ENCODE measurements at places on chromosomes 7 and 10. TPM values are rescaled to one million over a fixed set of nuclear protein-coding genes. Genes with fewer than 3 reads are reported as not detected.

Gene PPP1R17
- 2.5 TPM for total RNA-seq

Gene LIPK
- total RNA-seq = not detected

Gene SMKR1
- total RNA-seq = 1.2 TPM

Gene DPYSL4
- 15.2 TPM for total RNA-seq

Gene BMPER
- 0.69 TPM for total RNA-seq

Gene NACAD
- total RNA-seq = 6.4 TPM

Gene PGAM2
- total RNA-seq = 1.4 TPM

Gene SYT15B
- total RNA-seq = not detected

Gene ARHGEF35
- total RNA-seq = 14.2 TPM

GRCh38 chr10:100653957-100654781, 91.2 kb upstream of the PAX2 start:
- DNase-seq = no peak
- H3K27ac ChIP-seq = no peak overlapping the region
- peaks cover 69% of the 10 kb centered on the region for H3K27me3 ChIP-seq
- no peaks in the 10 kb centered on the region for H3K36me3 ChIP-seq

- peaks cover 9% of the 10 kb centered on the region for H3K4me1 ChIP-seq
- H3K27ac ChIP-seq = peak overlapping the region; percentile 90
- H3K36me3 ChIP-seq = no peaks in the 10 kb centered on the region
- H3K4me3 ChIP-seq = peak overlapping the region; percentile 88
- no peak for DNase-seq
- H3K27me3 ChIP-seq = no peaks in the 10 kb centered on the region
Measured at GRCh38 chr7:139358541-139359365, 941 bp upstream of the LUC7L2 start.

DNA sequence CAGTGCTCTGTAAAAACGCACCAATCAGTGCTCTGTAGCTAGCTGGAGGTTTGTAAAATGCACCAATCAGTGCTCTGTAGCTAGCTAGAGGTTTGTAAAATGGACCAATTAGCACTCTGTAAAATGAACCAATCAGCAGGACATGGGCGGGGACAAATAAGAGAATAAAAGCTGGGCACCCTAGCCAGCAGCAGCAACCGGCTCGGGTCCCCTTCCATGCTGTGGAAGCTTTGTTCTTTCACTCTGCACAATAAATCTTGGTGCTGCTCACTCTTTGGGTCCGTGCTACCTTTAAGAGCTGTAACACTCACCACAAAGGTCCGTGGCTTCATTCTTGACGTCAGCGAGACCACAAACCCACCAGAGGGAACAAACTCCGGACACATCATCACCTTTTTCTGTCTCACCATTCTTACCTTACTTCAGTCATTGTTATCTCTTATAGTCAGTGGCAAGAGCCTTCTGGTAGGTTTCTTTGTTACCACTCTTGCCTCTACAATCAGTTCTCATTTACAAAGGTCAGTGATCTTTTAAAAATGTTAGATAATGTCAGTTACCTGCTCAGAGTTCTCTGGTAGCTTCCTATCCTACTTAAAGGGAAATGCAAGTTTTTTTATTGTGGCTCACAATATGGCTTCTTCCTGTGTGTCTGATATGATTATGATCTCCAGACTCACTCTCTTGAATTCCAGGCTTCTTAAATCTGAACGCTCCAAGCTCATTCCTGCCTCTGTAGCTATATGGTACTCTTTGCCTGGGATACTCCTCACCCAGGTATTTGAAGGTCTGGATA, 4.5 kb downstream of the STAM start:
- H3K4me3 ChIP-seq = no peak overlapping the region
- no peak for DNase-seq
- H3K4me1 ChIP-seq = peaks cover 13% of the 10 kb centered on the region
- H3K27me3 ChIP-seq = no peaks in the 10 kb centered on the region
- no peaks in the 10 kb centered on the region for H3K36me3 ChIP-seq
- H3K27ac ChIP-seq = no peak overlapping the region

DNA sequence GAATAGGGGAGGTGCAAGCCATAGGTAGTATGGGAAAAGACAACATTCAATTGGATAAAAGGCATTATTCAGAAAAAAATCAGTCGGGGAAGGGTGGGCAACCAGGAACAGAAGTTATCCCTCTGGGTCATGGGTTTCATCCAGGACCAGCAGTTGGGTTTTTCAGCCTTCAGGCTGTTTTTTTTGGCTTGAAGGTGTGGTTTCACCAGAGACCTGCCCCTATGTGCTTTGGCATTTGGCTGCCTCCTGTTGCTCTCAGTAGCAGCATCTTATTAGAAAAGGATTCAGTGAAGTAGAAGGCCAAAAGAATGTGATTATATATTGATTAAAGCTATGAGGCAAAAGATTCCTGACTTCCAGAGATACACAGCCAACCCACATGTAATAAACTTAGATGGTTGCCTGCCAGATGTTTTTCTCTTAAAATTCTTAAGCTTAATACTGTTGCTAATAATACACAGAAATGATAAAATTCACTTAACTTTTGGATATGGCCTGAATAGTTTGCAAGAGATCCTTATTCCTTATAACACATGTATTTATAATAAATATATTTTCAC, 251.7 kb upstream of the CSTF2T start:
- no peak overlapping the region for H3K27ac ChIP-seq
- no peak overlapping the region for H3K4me3 ChIP-seq
- no peaks in the 10 kb centered on the region for H3K4me1 ChIP-seq
- no peaks in the 10 kb centered on the region for H3K36me3 ChIP-seq
- H3K27me3 ChIP-seq = no peaks in the 10 kb centered on the region

DNA sequence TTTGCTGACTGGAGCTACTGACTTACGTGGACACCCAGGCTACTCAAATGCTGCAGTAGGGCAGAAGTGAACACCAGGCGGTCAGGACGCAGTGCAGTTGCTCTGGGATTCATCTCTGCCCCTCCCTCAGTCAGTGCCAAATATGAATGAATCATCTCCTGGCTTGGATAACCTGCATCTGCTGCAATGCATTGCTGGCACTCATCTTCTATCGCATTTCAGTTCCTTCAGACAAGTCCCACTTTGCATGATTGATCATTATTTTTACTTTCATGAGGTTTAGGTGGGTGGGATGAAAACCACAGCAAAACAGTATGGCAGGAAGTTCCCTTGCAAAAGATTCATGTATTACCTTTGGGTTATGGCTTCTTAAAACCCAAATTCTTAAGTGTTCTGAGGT, 224.6 kb upstream of the NRP1 start:
- H3K27me3 ChIP-seq = no peaks in the 10 kb centered on the region
- H3K4me3 ChIP-seq = no peak overlapping the region
- no peak for DNase-seq
- no peaks in the 10 kb centered on the region for H3K4me1 ChIP-seq

- peak overlapping the region; percentile 86 for H3K4me3 ChIP-seq
- no peak for DNase-seq
- H3K27ac ChIP-seq = peak overlapping the region; percentile 63
- H3K27me3 ChIP-seq = no peaks in the 10 kb centered on the region
- H3K36me3 ChIP-seq = no peaks in the 10 kb centered on the region
- H3K4me1 ChIP-seq = peaks cover 16% of the 10 kb centered on the region
Measured at GRCh38 chr7:42237811-42238541, 967 bp upstream of the GLI3 start.

DNA sequence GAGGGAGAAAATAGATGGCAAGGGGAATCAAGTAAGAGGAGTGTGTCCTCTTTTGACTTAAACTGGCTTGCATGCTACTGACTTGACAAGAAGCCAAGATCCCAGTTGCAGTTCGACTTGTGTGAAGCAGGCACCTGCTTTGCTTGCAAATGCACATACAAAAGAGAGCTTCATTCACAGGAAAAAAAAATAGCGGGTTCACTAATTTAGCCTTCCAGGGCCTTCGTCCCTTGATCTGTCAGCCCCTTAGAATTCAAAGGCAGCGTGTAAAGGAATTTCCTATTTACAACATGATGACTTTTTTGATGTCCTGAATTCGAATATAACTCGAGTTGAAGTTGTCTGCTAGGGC, 192.1 kb downstream of the CELF2 start:
- H3K27me3 ChIP-seq = no peaks in the 10 kb centered on the region
- no peaks in the 10 kb centered on the region for H3K36me3 ChIP-seq
- DNase-seq = no peak
- peaks cover 7% of the 10 kb centered on the region for H3K4me1 ChIP-seq
- H3K27ac ChIP-seq = no peak overlapping the region

DNA sequence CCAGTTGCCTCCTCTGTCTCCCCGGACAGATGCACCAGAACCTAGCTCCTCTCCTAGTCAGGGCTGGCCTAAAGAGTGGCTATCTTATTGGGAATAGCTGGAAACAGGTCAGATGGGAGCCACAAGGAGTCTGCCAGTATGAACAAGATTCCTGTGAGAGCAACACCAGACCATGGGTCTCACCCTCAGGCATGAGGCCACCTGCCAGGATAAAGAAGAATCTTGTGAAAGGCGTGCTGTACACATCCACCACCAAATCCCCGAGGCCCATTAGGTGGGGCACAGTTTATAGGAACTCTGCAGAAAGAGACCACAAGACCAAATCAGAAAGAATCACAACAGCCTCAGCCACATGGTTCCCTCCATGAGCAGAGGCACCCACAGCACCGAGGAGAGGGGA, 325.9 kb downstream of the TNS3 start:
- no peak overlapping the region for H3K4me3 ChIP-seq
- H3K4me1 ChIP-seq = peaks cover 5% of the 10 kb centered on the region
- no peaks in the 10 kb centered on the region for H3K36me3 ChIP-seq
- no peak overlapping the region for H3K27ac ChIP-seq
- H3K27me3 ChIP-seq = peaks cover 9% of the 10 kb centered on the region

DNA sequence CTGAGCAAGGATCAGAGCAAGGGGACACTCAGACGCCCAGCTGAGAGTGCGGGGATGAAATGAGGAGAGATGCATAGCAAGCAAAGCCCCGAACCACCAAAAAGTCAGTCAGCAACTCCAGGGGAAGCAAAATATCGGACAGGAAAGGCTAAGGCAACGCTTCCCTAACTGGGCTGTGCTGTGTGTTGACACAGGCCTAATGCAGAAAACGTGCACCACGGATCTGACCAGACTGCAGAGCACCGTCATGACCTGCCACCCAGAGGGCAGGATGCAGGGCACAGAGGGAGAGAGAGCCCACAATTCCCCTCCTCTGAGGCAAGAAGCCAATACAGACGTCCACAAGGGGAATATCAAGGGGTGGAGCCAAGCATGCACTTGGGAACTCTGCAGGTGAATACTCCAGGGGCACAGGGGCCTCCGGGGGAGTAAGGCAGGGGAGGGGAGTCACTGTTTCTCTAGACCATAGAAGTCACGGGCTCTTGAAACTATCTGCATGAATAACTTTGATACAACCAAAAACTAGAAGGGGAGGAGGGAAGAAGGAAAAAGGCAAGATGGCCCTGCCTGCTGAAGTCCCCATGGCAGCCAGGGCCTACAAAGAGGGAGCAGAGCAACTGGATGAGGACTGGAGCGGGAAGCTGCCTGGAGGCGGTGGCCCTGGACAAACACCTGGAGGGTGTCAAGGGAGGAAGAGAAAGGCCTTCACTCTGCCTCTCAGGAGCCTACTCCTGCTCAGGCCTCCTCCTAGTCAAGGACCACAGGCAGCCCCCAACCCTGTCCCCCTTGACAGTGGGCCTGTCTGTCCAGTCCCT, 26.2 kb downstream of the GRID1 start:
- H3K27ac ChIP-seq = no peak overlapping the region
- no peak overlapping the region for H3K4me3 ChIP-seq
- no peak for DNase-seq
- no peaks in the 10 kb centered on the region for H3K36me3 ChIP-seq

GRCh38 chr10:11176746-11177145, 159.1 kb downstream of the CELF2 start:
- no peaks in the 10 kb centered on the region for H3K4me1 ChIP-seq
- no peak overlapping the region for H3K4me3 ChIP-seq
- H3K27me3 ChIP-seq = no peaks in the 10 kb centered on the region
- DNase-seq = no peak
- no peaks in the 10 kb centered on the region for H3K36me3 ChIP-seq

DNA sequence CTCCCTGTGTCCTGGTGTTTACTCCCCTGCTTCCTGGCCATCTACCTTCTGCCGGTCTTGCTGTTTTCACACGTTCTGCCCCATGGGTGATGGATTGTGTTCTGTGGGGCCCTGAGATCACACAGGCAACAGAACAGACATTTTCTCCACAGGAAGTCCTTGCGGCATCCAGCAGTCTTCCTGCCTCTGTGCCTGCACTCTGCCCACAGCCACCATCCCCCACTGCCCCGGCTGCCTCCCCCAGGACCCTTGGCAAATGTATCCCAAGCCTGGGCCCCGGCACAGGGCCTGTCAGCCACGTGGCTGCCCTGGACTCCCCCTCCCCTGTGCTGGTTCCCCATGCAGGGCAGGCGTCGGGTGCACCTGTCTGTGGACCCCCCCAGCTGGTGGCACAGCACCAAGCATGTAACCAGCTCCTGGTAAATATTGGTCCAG, 184.2 kb downstream of the WDR37 start:
- peak overlapping the region; percentile 62 for H3K27ac ChIP-seq
- H3K4me1 ChIP-seq = no peaks in the 10 kb centered on the region
- no peaks in the 10 kb centered on the region for H3K27me3 ChIP-seq
- no peak overlapping the region for H3K4me3 ChIP-seq

DNA sequence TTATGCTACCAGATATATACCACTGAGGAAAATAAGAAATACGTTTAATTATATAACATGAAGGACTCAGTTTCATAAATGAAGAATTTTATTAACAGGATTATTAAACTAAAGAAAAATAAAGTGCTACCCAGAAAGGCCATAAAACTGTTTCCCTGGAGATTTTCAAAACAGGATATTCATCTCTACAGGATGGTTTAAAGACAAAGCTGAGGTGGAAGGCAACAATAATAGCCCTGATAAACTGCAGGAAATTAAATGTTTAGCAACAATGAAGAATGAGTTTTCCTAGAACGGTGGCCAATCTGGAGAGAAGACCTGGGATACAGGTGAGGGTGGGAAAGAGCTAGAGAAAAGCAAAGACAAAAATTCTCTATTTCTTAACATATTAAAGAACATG, 11.9 kb downstream of the RHEB start:
- no peaks in the 10 kb centered on the region for H3K27me3 ChIP-seq
- peaks cover 12% of the 10 kb centered on the region for H3K4me1 ChIP-seq
- no peak overlapping the region for H3K27ac ChIP-seq
- H3K36me3 ChIP-seq = no peaks in the 10 kb centered on the region

DNA sequence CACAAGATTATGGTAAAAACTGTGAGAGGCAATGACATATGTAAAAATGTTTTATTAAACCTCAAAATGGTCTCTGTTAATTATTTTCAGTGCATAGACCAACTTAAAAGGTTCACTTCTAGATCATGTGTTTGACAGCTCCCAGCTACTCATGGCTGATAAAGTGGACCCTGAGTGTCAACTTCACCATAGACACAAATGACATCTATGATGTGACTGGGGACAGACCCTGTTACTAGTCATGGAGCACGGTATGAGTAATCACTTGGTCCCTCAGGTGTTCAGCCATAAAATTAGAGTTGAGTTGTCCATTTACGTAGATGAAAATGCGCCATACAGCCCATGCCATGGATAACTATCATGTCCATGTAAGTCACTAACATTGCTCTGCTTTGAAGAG, 199.8 kb downstream of the ZNF365 start:
- no peaks in the 10 kb centered on the region for H3K4me1 ChIP-seq
- no peak for DNase-seq
- H3K27me3 ChIP-seq = no peaks in the 10 kb centered on the region

- no peak for DNase-seq
- no peak overlapping the region for H3K4me3 ChIP-seq
- H3K4me1 ChIP-seq = peaks cover 22% of the 10 kb centered on the region
- H3K27ac ChIP-seq = 0 out of 2 replicates have a peak overlapping the region, but pooled peaks have one; percentile 2
Measured at GRCh38 chr7:44636041-44636584, 29.7 kb downstream of the OGDH start.

GRCh38 chr7:147492606-147493005, 1098.0 kb upstream of the C7orf33 start:
- no peak for DNase-seq
- no peaks in the 10 kb centered on the region for H3K36me3 ChIP-seq
- H3K27me3 ChIP-seq = no peaks in the 10 kb centered on the region
- no peaks in the 10 kb centered on the region for H3K4me1 ChIP-seq
- H3K4me3 ChIP-seq = no peak overlapping the region

- H3K27ac ChIP-seq = no peak overlapping the region
- no peak overlapping the region for H3K4me3 ChIP-seq
- no peak for DNase-seq
- no peaks in the 10 kb centered on the region for H3K4me1 ChIP-seq
Measured at GRCh38 chr7:12539681-12540080, 30.8 kb upstream of the SCIN start.
